ENCODE measurements at places on chromosomes 13 and 19.

DNA sequence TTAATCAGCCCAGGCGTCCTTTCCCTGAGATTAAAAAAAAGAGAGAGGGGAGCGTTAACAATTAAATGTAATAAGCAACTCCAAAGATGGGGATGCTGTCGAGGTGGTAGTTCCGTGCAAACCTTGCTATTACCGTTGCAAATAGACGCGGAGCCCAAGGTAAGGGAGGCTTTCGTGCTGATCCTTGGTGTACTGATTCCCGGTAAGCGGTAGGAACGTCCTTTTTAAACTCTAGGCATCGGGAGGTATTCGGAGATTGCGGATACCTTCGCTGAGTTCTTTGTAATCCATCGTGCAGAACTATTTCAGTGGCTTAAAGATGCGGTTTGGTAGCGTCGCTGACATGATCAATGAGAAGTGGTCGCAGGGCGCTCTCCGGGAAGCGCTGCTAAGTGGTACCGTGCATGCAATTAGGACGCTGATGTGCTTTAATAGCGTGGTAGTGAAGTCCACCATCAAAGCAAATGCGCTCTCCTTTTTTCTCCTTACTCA, 3.1 kb downstream of the SLITRK5 start:
- DNase-seq, result no peak

DNA sequence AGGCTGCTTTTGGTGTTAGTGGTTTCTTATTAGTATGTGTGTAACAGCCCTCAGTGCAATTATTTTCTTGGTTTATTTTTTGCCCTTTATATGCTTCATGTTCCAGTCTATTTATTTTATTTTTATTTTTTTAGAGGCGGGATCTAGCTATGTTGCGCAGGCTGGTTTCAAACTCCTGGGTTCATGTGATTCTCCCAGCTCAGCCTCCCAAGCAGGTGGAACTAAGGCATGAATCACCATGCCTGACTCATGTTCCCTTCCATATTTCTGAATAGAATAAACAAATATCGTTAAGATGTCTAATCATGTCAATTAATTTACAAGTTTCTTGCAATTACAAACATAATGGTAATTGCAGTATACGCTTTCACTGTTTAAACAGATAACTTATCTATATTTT, 11.7 kb downstream of the SKA3 start:
- no peak for DNase-seq

- DNase-seq, result peak; percentile 39
These were observed 8.8 kb downstream of the RINL start for GRCh38 chr19:38869160-38869835.

GRCh38 chr13:80649274-80649673, 308.3 kb upstream of the SPRY2 start:
- no peak for DNase-seq

- no peak for DNase-seq
These were observed 95.7 kb upstream of the C1QTNF9B start for GRCh38 chr13:23992781-23993679.

DNA sequence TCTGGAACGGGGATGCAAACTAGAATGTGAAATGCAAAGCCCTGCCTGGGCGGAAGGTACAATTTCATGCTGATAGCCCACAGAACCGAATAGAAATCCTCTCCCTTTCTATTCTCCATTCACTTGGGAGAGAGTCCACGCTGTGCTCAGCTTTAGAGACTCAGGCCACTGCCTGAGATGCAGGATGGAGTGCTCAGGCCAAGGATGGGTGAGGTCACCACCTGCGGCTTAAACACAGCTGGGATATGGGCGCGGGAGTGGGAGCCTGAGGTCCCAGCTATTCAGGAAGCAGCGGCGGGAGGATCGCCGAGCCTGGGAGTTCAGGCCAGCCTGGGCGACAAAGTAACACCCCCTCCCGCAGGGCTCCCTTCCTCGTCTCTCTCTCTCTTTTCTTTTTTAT, 446 bp upstream of the ZNF83 start:
- DNase-seq, result peak; percentile 14

GRCh38 chr19:10766671-10767201, 48.9 kb downstream of the DNM2 start:
- no peak for DNase-seq

DNA sequence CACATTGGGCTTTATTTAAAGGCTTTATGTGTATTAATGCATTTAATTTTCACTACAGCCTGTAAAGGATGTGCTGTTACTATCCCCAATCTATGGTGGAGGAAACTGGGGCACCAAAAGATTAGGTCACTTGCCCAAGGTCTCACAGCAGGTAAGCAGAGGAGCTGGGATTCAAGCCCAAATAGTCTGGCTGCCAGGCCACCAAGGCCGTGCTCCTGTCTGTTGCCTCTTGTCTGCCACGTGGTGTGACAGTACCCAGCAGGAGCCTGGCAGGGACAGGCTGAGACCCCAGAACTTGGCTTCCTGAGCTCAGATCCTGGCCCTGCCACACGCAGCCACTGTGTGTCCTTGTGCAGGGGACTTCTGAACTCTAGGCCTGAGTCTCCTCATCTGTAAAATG, 4.5 kb downstream of the NTN5 start:
- DNase-seq, result no peak

GRCh38 chr13:53151336-53152056, 122.9 kb downstream of the OLFM4 start:
- DNase-seq, result no peak

DNA sequence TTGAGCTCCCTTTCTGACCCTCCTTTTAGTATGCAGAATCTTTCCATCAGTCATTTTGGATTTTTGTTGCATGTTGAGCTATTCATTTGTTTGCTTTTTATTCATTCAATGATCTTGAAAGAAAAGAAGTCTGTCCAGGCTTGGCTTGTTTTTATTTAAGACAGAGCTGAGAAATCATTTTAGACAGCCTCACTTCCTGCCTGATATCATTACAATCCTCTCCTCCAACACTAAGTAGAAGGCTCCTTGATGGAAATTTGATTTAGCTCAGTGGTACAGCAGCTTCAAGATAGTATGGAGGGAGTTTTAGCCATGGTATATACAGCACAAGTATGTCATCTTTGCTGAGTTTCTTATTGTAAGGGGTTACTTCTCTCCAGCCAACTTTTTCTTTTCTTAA, 28.4 kb downstream of the MBNL2 start:
- DNase-seq, result no peak

DNA sequence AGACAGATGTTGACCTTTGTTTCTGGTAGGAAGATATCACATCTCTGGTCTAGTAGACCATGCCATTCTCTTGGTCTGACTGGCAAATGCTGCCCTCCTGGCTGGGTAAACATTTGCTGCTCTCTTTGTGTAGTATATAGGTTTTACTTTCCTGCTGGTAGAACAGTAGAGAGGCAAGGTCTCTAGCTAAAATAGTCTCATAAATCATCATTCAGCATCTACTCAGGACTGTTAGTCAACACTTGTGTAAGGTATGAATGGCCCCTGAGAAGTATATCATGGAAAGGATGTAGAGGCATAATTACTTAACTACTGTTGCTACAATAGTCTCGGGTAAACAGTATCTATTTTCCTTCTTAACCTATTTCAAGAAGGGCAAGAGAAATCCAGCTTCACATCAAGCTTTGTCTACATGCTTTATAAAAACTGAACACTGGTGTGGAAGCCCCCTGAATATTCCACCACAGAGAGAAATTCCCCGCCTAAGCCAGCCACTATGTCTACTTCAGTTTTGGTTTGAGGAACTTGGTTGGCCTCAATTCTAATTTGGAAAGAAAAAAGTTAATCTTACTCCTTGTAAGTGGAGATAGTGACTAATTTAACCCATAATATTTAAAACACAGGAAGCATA, 18.4 kb upstream of the MYCBP2 start:
- DNase-seq, result no peak

DNA sequence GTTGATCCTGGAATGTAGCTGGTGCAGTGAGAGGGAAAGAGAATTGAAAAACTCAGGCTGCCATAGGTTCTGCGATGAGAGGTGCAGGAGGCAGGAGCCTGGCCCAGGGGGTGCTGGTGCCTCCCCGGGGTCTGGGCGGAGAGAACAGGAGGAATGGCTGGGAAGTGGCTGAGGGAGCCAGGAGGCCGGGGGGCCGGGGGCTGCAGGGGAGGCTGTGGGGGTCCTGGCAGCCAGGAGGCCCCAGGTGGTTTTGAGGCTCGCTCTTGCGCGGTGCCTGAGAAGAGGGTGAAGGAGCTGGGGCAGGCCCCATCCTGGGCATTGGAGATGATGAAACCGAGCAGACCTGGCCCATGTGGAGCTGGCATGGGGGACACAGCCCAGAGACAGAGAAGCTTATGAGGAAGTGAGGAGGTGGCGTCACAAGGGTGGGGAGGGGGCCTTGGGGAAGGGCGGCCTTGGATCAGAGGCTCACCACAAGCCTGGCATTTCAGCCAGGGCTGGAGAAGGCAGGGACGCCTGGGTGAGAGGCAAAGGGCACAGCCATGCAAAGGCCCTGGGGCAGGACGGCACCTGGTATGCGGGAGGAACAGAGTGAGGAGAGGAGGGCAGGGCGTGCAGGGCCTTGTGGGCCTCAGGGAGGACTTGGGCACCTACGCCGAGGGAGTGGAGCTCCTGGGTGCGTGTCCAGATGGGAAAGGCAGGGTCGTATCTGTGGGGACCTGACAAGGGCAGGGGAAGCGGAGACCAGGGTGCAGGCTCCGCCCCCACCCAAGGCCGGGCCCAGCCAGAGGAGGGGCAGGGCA, 1.3 kb upstream of the TEKTIP1 start:
- no peak for DNase-seq

- no peak for DNase-seq
These were observed 8.9 kb downstream of the RASL11A start for GRCh38 chr13:27279506-27279905.

DNA sequence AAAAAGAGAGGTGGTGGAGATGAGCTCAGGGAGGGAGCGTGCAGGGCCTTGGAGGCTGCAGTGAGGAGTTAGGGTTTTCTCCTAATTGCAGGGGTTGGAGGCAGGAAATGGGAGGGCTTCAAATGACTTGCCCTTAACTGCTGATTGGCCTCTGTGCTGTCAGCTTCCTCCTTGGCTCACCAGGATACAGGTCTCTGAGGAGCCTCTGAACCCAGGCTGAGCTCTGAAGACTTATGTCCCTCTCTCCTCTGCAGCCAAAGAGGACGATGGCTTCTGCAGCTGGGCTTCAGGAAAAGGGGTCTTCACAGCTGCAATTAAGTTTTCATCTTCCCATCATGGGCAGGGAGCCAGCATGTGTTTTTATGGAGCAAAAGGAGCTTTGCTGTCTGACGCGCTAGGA, 6.7 kb upstream of the RANBP3 start:
- no peak for DNase-seq

DNA sequence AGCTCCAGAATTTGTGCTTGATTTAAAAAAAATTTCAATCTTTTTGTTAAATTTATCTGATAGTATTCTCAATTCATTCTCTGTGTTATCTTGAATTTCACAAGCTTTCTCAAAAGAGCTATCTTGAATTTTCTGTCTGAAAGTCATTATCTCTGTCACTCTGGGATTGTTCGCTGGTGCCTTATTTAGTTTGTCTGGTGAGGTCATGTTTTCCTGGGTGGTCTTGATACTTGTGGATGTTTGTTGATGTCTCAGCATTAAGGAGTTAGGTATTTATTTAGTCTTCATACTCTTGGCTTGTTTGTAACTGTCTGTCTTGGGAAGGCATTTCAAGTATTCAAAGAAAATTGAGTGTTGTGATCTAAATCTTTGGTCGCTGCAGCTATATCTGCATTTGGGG, 106.3 kb downstream of the TNFSF13B start:
- no peak for DNase-seq
